ENCODE measurements at places on chromosomes 3 and 15. TPM values are rescaled to one million over a fixed set of nuclear protein-coding genes. Genes with fewer than 3 reads are reported as not detected.

The GOLGA8S gene
- 0.13 TPM for total RNA-seq

The BRPF1 gene
- total RNA-seq: 21.8 TPM

The LRRIQ4 gene
- not detected for total RNA-seq

The ERC2 gene
- total RNA-seq: 0.42 TPM

The ZMYND10 gene
- 0.50 TPM for total RNA-seq

The DENND4A gene
- total RNA-seq: 34.3 TPM

The RARB gene
- 29.2 TPM for total RNA-seq

The ARPP21 gene
- 0.33 TPM for total RNA-seq

The UPK1B gene
- total RNA-seq: not detected
